Esophagus squamous epithelium (tissue), 5 donors: ENCODE measurements at places on chromosomes 3 and 15.

GRCh38 chr3:54065586-54065985 is 56.8 kb upstream of the CACNA2D3 start:
- DNase-seq: no peak

DNA sequence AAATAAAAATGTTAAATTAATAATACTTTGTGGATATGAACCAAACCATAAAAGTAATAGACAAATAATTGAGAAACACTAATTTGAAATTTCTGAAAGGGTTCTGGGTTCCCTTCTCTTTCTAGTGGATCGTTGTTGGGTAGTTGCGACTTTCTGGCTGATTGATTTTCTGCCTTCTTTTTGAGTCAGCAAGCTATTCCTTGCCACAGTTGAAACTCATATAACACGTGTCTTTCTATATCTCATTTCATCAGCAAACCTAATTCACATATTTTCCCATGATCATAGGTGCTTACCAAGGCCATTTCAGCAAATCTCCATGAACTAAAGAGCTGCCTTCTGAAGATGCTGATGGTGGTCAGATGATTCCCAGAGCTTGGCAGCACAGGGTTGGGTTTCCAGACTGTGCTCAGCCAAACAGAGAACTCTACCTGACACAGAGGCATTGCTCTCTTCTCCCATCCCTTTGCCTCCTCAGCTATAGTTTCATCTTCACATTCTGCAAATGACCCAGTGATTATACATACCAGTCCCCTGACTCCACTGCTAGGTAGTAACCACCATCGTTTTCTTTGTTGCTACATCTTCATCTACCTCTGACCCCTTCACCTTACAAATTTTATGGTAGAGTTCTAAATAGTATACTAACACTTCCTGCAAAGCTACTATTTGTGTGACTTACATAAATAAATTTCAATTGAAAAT is 383.9 kb upstream of the DPH6 start:
- no peak for DNase-seq

GRCh38 chr15:31084176-31084575 is 17.3 kb downstream of the TRPM1 start:
- DNase-seq: no peak

DNA sequence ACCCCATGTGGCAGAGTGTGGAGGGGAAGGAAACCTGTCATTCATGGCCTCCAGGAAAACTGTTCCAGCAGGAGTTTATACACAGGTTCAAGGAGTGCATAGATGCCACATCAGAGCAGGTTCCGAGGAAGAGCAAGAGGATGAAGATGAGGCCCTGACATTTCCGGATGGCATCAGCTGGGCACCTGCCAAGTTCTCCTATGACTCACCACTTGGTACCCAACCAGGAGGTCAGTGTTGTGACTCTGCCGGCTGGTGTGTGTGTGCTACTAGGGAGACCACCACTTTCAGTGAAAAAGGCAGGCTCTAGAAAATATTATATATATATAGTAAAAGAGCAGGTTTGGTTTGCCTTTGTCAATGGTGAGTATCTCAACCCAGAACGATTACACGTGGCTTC is 69.3 kb downstream of the NTRK3 start:
- DNase-seq: no peak

DNA sequence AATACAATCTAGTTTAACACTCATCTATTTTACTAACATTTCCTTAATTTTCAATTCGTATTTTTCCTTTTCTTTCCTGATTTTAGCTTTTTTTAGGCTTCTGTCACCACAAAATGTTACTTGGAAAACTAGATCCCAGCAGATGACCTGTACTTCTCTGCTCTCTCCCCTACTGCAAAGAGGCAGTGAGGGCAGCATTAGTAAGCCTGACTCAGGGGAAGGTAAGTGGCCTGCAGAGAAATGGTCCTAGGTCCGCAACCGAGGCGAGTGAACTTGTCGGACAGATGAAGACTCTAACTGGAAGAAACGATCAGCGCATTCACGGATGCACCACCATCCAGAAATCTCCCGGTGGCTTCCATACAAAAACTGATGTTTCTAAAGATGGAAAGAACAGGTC is 20.4 kb downstream of the TMEM43 start:
- no peak for DNase-seq

- DNase-seq: no peak
Measured at GRCh38 chr3:39222462-39222861, 30.1 kb upstream of the XIRP1 start.

- no peak for DNase-seq
Measured at GRCh38 chr3:177476921-177477435, 279.7 kb upstream of the TBL1XR1 start.

- no peak for DNase-seq
Measured at GRCh38 chr3:61927332-61927731, 366.0 kb downstream of the PTPRG start.

DNA sequence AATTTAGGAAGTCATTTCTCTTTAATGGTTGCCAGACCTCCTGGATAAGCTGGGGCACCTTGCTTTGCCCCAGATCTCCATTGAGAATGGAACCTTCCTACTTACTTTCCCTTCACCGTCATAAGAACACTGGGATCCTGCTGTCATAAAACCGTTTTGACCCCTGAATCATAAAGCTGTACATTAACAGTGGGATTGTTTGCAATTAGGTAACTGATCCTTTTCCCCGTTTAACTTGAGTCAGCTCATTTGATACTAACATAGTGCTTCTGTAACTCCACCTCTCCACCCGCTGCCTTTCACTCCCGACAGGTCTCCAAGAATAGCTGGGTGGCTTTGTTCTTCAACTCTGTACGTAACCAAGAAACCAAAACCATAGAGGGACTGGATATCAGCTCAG is 308.2 kb upstream of the WNT5A start:
- no peak for DNase-seq

DNA sequence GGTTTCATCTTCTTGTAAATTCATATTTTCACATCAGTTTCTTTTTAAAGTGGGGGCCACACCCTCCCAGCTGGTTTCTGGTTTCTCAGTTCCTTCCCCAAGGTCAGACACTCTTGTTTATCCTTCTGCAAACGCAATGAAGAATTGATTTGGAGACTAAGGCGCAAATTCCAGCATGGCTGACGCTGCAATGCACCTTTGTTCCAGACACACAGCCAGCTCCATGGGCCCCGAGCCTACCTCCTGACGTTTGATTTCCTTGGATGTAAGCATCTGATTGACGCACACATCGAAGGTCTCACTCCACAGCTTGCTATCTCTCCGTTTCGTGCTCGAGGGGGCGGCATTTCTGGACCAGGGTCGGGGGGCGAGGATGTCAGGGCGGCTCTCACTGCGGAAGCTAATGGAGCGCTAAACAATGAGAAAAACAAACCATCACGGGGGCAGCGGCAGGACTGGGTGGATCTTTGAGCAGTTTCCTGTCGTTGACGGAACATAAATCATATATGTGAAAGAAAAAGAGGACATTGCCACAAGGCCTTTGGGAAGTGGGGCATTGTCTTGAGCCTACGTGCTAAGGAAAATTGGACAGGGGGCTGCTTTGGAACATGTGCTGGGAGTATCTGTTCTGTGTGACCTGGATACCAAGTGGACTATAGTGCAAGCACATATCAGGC is 46.9 kb downstream of the ARHGEF3 start:
- no peak for DNase-seq

- no peak for DNase-seq
Measured at GRCh38 chr3:115022835-115023398, 124.2 kb downstream of the ZBTB20 start.

GRCh38 chr15:57676585-57676984 is 29.9 kb upstream of the POLR2M start:
- no peak for DNase-seq

DNA sequence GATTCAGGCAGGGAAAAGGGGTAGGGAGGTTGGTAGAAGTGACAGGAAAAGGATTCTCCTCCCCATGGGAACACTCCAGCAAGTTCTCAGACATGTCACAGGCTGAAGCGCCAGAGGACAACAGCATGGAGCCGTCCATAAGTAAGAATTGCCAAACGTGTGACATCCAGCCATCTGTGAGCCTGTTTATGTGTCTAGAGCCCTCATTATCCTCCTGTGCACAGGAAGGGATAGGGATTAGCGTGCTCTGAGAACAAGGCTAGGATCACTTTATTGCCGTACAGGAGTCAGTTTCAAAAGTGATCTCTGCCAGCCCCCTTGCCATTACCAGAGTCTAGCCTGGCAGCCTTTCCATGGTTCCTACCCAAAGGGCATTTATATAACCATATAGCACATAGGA is 549.5 kb downstream of the NTRK3 start:
- no peak for DNase-seq
